ENCODE measurements at places on chromosomes 16 and 17.

DNA sequence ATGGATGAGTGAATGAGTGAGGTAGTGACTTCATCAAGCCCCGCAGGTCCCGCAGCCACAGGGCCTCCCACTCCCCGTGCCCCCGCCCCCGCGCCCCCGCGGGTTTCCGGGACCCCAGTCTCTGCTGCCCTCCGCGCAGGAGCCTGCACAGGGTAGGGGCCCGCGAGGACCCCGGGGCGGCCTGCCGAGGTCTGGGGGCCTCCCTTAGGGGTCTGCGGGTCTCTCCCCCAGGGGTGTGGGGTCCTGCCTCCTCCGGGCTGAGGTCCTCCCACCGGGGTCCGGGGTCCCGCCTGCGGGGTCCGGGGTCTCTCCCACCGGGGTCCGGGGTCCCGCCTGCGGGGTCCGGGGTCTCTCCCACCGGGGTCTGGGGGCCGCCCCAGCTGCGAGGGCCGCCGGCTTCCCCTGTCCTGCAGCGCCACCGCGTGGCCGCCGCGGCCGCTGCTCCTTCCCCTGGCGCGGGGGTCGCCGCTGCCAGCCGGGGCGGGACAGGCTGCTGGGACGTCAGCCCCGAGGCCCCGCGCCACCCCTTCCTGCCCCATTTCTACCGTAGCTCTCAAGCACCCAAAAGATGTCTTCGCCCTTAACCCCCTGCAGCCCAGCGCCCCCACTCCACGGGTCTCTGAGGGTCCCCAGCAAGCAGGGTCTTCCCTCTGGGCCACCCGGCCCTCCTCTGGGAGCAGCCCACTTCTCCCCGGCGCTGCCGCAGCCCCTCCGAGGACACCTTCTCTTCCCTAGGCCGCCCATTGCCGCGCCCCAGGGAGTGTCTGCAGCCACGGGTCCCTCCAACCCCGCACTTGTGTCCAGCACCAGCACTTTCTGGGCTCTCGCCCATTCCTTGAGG, 10.4 kb upstream of the CHMP6 start:
- DNase-seq: no peak

DNA sequence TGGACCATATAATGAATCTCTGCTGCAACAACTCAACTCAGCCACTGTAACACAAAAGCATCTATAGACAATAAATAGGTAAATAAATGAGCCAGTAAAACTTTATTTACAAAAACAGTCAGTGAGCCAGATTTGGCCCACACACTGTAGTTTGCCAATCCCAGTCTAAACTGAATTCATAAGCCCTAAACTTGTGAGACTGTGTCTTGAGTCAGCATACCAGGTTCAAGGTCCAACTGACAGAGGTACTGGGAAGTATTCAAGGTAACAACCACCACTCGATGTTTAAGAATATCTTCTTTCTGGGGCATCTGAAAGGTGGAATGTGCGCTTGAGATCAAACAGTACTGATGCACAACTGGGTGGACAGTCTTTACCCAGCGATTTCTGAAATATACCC, 94.2 kb downstream of the HELZ start:
- DNase-seq: no peak

DNA sequence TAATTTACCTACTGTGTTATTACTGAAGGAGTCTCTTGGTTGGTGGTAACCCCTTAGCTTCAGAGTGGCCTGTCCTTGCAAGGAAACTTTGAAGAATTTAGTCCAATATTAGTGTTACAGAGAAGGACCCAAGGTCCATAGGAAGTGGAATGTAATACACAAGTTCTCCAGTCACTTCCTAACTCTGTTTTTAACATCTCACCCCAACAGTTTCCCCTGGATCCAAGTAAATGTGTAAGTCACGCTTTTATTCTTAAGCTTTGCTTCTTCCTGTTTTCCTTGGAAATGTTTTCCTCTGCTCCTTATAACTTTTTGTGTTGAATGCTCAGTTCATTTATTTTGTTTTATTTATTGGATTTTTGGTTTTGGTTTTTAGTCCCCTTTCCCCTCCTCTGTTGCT, 25.9 kb upstream of the RPRML start:
- DNase-seq: no peak

DNA sequence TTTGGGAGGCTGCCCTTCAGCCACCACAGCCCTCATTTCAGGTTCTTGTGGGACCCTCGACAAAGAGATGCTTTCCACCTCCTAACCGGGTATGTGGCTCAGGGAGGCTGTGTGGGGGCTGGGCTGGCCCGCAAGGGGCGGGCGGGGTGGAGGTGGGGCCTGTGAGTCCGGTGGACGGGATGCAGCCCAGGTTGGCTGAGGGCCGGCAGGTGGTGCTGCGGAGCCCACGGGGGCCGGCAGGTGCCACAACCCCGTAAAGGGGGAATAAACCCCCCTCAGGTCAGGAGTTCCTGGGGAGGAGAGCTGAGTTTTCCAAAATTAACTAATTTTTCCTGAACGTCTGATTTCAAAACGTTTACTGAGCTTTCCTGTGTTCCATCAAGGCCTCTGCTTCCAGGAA, 4.9 kb upstream of the CIAO3 start:
- DNase-seq: no peak

DNA sequence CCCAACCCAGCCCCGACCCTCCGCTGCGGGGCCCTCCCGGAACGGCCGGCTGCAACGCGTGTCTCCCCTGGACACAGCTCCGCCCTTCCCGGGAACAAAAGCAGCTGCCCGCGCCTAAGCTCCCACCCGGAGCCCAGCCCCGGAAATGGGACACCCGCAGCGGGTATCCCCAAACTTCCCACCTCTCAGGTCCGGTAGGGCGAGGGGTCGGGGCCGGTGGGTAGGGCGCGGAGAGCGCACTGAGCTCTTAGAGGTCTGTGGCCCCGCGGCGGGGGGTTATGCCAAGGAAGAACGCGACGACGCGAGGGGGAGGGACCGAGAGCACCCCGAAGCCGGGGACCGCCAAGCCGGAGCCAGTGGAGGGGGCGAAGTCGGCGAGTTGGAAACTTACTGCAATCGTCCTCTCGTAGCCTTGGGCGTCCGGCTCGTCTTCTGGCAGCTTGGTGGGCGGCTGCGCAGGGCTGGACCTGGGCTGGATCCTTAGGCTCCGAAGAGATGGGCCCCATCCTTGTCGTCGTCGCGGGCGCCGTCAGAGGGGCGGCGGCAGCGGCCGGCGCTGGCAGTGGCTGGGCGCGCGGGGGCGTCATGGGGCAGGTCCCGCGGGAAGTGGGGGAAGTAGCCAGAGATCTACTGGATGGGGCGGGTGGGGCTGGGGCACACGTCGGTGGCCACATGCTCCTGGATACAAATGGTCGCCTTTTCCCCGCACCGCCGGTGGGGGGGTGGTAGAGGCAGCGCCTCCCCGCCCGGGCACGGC, 6.9 kb downstream of the USP6 start:
- DNase-seq: no peak

DNA sequence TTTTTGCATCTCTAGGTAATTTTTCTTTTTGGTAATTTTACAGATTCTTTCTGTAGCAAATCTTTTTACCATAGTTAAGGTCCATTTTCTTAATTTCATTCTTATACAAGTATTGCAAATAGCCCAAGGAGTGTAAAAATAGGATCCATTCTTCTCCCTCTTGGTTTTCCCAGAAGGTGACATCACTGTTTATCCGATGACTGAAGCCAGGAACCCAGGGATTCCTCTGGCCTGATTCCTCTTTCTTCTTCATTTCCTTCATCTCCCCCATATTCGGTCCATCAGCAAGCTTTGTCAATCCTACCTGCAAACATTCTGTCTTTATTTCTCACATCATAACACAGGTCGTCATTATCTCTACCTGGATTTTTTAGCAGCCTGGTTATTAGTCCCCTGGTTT, 5.3 kb downstream of the RBBP6 start:
- no peak for DNase-seq

DNA sequence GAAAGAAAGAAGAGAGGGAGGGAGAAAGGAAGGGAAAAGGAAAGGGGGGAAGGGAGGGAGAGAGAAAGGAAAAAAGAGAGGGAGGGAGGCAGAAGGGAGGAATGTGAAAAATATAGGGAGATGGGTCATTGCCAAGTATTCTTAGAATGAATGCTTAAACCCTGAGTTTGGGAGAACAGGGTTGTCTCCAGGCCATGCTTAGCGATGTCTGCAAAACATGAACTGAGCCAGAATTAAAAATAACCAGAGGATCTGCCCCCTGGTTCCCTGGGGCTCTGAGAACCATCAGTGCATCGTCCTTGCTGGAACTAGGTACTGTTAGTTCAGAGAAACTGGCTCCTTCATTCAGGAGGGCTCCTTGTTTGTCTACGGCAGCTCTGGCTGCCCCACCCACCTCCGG, 170.4 kb downstream of the IRX5 start:
- DNase-seq: no peak

DNA sequence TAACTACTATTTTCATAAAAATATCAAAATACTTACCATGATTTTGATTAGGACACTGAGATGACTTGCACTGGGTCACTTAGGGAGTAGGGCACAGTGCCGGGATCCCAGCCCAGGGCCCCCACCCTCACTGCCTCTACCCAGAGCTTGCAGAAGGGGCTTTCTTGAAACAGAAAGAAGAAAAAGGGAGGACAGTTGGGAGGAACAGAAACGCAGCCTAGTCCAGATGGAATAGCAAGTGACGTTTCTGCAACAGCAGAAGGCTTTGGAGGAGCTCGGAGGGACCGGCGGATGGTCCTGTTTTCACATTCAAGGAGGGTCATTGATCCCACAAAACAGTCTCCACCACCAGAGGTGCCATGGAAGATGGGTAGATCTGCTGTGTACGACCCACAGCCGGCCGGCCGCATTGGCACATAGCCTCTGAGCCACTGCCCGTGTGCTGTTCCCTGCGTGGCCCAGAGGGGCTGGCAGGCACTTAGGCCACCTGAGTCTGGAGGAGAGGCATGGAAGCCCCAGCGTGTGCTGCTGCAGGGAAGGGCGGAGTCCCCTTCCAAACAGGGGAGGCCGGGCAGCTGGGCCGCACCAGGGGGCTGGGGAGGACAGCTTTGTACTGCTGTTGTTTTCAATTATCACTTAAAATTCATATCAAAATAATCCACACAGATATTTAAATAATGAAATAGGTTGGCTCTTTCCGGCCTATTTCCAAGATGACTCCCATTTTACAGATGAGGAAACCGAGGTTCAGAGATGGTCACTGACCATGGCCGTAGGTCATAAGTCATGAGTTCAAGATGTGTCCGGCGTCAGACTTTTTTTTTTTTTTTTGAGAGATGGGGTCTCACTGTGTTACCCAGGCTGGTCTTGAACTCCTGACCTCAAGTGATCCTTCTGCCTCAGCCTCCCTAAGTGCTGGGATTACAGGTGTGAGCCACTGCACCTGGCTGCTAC, 22.9 kb upstream of the GSG1L start:
- DNase-seq: no peak

- DNase-seq: no peak
These were observed 23.9 kb upstream of the CLEC18A start for GRCh38 chr16:69927056-69927757.

DNA sequence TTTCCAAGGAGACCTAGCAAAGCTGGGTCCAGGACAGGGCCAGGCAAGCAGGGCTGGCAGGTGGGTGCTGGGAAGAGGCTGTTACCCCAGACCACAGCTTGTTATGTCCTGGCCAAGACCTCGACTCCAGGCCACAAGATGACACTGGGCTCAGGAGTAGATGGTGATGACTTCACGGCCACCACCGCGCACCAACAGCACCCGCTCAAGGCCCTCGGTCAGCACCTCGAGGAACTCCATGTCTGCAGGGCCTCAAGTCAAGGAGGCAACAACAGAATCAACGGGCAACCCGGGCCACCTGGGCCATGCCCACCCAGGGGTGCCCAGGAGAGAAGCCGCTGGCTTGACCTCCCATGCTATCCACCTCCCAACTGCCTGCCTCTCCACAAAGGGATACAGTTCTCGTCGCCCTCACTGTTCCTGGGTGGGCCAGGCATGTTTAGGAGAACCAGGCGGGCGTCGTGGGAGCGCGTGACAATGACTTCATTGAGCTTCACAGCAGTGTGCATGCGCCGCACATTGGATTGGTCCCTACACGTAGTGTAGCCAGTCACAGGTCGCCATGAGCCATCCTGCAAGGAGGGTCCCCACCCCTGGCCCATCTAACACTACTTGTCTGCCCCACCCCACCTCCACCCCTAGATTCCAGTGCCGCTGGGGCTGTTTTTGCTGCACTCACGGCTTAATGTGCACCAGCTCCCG, 921 bp upstream of the LCAT start:
- DNase-seq: no peak

DNA sequence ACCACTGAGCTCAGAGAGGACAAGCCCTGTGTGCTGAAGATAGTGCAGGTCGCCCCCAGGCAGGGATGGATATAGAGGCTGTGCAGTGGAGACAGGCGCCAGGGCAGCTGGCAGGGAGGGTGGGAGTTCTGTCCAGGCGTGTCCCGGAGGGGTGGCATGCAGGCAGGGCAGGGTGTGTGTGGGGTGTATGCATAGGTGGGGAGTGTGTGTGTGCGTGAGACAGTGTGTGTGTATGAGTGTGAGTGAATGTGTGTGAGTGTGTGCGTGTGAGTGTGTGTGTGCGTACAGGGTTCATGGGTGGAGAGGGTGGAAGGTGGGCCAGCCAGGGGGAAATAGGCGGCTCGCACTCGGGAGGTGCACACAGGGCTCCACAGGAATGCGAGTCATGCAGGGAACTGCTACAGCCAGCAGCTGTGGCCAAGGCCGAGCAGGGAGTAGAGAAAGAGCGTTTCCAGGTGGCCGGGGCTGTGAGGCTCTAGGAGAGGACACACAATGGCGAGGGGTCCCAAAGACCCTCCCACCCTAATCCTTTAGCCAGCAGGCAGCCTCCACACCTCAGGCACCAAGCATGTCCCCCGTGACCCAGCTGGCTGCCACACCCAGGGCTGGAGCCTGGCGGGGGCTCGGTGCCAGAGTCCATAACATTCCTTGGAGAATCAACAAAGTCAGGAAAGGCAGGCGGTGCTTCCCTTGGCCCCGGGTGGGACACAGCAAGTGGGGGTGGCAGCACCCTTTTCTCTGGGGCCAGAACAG, 4.6 kb downstream of the PLCD3 start:
- DNase-seq: no peak

- DNase-seq: no peak
These were observed 32.0 kb upstream of the ABCA5 start for GRCh38 chr17:69358688-69359596.

DNA sequence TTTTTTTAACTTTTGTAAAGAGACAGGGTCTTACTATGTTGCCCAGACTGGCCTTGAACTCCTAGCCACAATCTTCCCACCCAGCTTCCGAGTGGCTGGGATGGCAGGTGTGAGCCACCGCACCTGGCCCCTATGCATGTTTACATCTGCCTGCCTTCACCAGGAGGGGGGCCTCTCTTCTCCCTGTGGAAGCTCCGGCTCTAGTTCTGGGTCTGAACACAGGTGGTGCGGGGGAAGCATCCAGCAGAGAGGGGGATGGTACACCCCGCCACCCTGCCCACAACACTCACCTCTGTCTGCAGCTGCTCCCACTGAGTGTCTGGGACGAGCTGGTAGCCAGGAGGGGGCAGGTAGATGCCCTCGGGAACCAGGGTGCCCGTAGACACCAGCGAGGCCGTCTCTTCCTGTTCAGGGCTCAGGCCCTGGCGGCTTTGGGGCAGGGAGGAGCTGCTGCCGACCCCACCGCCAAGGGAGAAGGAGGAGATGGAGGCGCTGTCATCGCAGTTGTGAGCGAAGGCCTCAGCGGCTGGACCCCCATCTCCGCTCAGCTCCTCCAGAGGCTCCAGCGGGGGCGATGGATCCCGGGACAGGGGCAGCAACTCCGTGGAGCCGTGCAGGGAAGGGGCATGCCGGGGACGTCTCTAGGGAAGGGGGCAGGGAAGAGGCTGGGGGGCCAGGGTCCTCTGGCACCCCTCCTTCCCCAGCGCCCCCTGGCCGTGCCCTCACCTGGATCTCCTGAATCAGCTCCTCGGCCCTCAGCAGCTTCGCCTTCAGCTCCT, 10.9 kb downstream of the RABEP2 start:
- DNase-seq: no peak

- DNase-seq: no peak
These were observed 83.6 kb upstream of the NLRP1 start for GRCh38 chr17:5667871-5668270.
